AG08395 (cell line): ENCODE measurements at places on chromosomes 1 and 21.

- DNase-seq: no peak
Measured at GRCh38 chr1:28162151-28162550, 14.3 kb downstream of the PTAFR start.

- no peak for DNase-seq
Measured at GRCh38 chr1:16006552-16007485, 2.8 kb downstream of the SRARP start.

DNA sequence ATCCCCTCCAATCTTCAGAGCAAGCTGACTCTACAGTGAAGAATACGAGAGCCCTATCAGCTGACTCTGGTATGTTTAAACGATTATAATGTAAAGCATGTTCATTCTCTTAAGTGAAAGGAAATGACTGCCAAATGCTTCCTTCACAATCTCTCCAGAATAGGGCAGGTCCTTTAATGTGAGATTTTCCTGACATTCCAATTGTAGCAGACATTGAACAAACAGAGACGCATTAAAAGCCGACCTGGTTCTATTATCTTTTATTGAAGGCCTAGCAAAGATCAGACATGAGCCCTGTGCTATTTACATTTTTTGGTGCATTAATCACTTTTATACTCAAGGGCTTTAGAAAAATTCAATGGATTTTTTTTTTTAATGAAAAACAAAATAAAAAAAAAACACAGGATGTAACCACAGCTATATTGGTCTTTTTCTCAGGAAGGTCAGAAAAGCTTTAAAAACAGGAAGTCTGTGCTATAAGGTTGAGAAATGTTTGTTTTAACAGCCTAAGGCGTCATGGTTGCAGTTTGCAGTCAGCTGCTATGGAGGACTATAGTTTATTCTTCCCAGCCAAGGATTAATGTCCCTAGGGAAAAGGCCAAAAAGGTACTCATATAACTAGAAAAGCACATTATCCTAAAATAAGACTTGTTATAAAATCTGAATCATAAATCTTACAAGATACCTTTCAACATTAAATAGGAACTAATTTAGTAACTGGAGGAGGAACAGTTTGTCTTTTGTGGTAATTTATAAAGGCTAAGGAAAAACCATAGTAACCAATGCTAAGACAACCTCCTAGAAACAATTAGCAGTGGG, 104.8 kb downstream of the RERE start:
- DNase-seq: peak; percentile 66

GRCh38 chr1:87089070-87089736, 174.8 kb downstream of the HS2ST1 start:
- DNase-seq: no peak

- DNase-seq: no peak
Measured at GRCh38 chr1:22056936-22057335, 4.4 kb downstream of the CDC42 start.

DNA sequence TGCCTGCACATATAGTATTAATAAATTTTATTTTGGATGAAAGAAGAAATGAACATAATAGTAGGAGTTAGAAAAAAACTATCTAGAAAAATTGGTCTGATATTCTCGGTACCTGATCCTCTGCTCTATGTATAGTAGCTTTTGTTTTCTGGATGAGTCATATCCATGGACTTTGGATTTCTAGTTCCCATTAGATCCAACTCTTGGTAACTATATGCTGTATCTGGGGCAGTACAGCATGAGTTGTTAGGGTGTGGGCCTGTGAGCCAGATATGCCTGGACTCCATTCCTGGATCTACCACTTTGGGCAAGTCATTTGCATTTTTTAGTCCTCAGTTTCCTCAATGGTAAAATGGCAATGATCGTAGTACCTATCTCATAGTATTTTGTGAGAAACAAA, 372.2 kb upstream of the PKN2 start:
- no peak for DNase-seq

- no peak for DNase-seq
Measured at GRCh38 chr1:218874313-218874712, 299.4 kb upstream of the LYPLAL1 start.

DNA sequence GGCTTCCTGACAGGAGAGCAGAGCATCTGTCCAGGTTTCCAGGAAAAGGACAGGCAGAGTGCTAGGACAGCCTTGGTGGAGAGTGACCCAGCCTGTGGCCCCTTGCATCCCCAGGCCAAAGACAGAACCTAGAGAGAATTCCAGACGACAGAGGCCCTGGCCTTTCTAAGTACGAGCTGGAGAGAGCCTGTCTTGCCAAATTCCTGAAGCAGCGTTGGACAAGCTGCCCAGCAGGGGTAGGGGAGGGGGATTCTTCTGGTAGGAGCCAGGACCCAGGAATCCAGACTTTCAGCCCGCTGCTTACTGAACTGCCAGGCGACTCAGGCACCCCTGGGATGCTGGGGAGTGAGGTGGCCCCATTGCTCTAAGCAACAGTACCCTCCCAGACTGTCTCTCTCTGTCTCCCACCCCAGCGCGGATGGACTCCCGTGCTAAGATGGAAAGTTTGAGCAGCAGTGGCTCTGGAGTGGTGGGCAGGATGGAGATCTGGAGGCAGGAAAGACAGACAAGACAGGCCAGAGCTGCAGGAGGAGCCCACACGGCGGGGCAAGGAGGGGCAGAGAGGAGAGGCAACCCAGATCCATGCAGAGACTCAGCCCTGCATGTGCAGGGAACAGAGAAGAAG, 8.8 kb upstream of the PEAR1 start:
- no peak for DNase-seq

DNA sequence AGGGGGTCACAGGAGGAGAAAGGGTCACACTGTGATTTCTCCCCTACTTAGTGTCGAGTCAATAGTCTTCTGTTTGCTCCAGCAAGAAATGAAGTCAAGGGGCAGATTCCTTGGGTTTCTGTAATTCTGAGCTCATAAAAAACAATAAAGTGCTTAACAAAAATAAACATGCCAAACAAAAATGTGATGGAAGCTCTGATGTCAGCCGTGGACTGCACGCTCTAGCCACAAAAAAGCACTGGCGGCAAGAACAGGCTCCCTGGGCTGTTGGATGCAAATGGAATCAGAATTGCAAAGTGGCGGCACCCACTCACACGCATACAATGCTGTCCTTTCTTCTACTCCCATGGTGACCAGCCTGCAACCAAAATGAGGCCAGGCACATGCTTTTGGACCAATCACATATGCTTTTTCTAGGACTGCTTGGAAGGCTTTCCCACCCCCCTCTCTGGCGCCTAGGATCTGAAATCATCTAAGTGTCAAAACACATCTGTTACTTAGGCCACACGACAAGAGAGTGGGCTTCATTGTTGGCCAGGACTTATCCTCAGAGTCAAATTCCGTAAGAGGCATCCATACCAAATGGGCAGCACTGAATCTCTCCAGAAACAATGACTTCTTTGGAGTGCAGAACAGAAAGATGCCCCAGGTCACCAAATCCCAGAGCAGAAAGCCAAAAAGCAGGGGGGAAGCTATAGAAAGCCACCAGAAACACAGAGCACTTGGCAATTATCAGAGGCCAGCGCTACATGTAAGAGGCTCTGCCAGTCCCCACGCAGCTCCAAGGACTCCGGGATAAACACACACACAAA, 9.2 kb downstream of the C1orf198 start:
- DNase-seq: peak; percentile 56

GRCh38 chr1:242448910-242449645, 75.4 kb downstream of the PLD5 start:
- DNase-seq: no peak

- no peak for DNase-seq
Measured at GRCh38 chr1:230282157-230282556, 144.0 kb downstream of the PGBD5 start.

GRCh38 chr1:19044975-19045831, 88.7 kb upstream of the IFFO2 start:
- DNase-seq: no peak

GRCh38 chr21:17554679-17555465, 42.0 kb downstream of the CXADR start:
- DNase-seq: peak; percentile 44

DNA sequence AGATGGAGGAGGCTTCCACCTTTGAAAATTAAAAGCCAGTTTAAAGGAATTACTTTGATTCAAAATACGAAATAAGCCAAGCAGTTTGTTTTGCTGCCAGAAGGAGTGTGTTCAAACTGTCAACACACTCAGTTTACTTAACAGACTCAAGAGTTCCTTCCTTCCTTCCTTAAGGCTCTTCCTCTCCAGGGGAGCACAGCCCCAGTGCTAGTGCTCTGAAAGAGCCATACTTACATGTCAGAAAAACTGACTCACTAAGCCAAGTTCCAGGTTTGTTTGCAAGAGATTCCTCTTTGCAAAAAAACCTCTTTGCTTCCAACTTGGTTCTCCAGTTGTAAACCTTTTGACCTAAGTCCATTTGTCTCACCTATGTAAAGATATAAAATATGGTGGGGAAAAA, 14.3 kb downstream of the SETD4 start:
- DNase-seq: no peak
